ENCODE measurements at places on chromosomes 1 and 21.
A peak's percentile ranks its signal among the peaks of the same experiment; 100 is the strongest.

- DNase-seq: no peak
These were observed 166.5 kb upstream of the COA6 start for GRCh38 chr1:234206651-234207284.

DNA sequence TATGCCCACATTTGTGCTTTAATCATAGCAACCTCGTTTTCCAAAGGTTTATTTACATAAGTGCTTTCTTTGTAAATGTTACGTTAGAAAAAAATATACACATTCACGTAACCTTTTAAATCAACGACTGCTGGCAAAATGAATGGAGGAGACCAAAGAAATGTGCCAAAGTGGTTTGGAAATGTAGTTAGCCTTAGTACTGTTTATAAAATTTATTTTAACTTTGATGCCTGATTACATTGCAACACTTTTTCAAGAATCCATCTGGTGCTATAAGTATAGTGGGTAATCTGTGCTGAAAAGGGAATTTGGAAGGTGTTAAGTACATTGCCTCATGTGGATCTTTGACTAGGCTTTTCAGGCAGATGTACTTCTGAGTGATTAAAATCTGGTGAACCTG lies 108.9 kb downstream of the IFI44 start:
- no peak for DNase-seq

DNA sequence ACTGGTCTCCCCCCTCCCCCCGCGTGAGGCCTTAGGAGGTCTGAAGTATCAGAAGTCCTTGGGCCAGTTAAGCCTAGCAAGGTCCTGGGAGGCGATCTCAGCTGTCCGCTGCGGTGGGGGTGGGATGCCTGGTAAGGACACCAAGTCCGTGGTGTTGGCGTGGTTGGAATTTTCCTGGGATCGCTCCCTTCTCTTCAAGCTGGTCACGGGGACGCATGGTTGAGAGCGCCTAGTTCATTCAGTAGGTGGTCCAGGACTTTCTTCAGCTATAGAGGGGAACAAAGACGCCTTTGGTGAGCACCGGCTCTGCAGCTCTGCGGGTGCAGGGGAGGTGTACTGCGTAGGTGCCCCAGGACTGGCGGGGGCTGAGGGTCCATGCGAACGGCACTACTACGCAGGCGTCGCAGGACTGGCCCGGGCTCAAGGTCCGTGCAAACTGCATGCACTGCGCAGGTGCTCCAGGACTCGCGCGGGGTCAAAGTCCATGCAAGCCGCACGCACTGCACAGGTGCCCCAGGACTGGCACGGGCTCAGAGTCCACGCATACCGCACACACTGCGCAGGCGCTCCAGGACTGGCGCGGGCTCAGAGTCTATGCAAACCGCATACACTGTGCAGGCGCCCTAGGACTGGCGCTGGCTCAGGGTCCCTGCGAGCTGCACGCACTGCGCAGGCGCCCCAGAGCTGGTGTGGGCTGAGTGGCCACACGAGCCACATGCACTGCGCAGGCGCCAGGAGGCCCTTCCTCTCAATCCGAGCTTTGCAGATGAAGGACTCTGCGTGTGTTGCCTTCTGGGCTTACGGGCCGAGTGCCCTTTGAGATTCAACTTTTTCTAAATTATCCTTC lies 36.6 kb upstream of the HMGN1 start:
- no peak for DNase-seq

DNA sequence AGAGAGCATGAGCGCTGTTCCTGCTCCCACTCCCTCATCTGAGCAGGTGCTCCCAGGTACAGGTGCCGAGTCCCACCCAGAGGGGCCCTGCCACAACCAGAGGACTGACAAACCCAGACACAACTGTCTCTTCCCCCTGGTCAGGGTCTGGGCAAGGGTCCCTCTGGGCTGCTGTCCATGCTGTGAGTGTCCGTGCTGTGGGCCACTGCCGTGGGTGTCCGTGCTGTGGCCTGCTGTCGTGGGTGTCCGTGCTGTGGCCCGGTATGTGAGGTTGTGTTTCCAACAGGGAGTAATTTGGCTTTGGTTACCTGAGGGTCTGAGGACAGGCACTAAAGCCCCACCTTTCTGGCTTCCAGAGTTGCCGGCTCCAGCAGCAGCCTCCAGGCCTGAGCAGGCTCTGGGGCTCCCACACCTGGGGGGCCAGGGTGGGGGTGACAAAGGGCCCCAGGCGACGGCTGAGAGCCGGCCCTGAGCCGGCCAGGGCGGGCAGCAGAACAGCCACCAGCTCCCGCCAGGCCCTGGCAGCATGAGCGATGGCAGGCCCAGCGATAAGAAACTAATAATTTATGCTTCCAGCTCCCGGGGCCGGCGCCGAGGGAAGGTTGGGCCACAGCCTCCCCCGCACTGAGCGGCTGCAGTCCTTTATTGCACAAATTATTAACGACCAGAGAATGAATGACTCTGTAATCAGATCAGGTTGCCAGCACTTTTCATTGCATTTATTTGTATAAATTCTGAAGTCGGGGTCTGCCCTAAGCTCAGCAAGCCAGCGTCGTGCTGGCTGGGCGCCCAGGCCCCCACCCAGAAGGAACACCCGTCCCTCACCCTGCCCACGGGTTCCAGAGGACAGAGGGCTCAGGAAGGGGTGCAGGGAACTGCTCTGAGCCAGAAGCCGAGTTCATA lies 7.3 kb upstream of the SAMD11 start:
- no peak for DNase-seq

DNA sequence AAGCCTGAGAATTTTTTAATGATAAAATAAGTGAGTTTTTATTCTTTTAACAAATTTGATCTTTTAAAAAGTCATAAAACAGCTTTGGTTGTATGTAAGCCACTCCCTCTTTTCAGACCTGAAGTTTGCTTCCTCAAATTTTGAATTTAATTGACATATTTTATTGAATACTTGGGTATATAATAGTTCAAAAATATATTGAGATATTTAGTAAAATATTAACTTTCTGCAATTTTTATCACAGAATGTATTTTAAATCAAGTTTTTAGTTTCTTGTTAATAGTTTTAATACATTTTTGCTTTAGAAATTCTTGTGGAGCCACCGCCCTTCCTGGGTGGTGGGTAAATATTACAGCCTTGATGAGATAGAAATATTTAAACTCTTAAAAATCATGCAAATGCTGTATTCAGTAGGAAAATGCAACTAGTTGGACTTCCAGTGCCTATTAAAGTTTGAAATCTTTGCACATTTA lies 867 bp downstream of the PTPRC start:
- DNase-seq: no peak

DNA sequence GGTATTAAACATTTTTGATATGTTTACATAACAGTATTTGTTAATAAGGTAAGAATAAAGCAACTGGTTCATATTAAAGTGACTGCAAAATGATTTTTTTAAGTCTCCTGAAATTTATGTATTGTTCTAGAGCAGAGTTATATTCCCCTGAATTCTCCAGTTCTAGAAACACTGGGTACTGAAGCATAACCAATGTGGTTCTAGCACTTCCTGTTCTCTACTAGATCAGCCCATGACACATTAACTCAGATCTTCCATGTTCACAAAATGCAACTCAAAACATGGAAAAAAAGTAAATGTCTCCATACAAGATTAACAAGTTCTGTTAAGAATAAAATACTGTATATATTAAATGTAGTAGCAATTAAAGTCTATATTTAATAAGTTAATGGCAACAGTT lies 3.9 kb downstream of the NEGR1 start:
- DNase-seq: no peak

DNA sequence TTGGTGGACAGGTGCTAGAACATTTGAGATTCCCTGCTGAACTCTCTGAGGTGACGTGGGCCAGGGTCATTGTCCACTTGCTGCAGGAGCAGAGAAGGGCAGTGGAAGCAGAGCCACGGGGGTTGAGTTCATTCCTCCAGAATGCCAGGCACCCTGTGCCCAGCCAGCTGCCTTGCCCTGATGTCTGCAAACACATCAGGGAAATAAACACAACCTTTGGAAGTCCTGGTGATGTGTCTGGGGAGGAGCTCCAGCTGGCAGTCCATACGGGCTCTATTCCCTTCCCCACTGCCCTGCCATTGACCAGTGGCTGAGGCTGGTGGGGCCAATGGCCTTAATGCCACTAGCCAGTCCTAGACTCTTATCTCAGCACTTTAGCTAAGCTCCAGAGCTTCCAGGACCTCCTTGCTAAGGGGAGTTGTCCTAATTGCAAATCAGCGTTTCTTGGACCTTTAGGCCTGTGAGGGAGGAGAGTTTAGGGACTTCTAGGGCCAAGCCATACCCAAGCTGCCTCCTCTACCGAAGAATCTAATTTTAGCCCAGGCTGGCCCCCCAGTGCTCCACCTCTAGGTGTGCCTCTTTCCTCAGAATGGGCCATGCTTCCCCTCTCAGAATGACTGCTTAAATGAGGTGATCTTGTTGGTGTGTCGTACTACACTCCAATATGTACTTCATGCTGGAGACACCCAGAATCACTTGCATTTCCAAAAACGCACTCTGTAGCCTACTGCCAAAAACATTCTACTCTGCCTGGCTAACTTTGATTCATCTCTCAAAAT lies 25.9 kb upstream of the MFSD2A start:
- DNase-seq: no peak

DNA sequence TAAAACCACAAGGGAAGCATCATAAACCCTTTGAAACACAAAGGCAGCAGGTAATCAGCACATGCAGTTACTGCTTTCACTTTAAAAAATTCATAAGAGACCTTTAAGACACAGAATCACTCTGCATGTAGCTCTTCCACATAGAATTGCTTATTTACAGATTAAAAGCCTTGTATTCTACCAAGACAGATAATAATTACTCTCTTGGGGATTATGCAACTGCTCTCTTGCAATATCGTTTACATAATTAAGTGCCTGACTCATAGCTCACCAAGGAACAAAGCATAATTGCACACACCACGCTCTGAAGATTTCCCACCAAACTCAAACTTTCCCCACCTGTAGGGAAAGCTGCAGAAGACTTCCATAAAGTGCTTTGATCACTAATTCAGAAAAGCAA lies 87.9 kb downstream of the VAV3 start:
- DNase-seq: peak; percentile 33

DNA sequence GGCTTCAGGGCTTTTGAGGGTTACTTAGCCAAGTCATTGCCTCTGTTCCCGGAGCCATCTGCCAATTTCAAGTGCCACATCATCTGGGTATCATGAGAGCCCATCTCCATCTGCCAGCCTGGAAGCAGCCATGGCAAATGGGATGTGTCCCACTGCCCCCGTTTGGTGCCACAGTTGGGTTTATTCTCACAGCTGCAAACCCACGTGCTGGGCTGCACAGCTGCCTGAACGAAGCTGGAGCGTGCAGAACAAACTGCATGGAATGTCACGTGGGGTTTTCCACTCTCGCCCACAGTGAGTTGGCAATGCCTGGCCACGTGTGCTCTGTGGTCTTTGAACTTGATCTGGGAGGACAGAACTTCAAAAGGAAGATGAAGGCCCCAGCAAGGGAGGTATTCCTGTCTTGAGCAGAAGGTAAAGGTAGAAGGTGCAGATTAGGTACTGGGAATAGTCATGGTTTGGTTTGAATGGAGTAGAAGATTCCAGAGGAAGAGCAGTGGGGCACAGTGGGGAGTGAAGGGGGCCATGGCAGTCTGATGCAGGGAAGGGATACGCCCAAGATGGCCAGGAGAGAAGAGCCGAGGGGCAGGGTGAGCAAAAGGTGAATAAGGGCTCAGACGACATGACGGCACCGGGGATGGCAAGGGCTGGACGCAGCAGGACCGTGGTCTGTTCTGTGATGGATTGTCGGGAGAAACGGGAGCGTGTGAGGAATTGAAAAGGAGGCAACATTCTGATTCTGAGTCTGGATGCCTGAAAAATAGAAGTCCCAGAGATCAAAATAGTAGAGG lies 222.0 kb downstream of the KAZN start:
- DNase-seq: no peak

DNA sequence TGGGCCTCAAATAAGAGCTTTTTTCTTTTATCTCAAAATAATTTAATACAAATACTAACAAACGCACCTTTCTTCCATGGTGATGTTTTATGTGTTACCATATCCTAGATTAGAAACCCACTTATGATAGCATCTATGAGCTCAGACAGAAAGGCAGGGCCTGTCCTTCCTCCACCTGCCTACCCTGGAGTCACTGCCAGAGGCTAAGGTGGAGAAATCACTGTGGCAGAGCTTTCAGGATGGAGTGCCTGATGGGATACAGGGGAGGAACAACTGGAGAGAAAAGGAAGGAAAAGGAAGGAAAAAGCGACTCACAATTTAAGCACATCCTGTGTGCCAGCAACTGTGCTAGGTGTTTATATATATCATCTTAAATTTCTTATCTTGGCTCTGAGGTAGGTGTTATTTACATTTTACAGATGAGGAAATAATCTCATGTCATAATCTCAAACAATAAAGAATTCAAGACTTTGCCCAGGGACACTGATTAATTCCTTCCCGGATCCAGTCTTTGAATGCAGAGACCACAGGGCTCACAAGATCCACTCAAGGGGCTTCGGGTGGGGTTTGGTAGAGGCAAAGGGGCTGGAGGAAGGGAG lies 45.4 kb downstream of the RCAN1 start:
- no peak for DNase-seq

DNA sequence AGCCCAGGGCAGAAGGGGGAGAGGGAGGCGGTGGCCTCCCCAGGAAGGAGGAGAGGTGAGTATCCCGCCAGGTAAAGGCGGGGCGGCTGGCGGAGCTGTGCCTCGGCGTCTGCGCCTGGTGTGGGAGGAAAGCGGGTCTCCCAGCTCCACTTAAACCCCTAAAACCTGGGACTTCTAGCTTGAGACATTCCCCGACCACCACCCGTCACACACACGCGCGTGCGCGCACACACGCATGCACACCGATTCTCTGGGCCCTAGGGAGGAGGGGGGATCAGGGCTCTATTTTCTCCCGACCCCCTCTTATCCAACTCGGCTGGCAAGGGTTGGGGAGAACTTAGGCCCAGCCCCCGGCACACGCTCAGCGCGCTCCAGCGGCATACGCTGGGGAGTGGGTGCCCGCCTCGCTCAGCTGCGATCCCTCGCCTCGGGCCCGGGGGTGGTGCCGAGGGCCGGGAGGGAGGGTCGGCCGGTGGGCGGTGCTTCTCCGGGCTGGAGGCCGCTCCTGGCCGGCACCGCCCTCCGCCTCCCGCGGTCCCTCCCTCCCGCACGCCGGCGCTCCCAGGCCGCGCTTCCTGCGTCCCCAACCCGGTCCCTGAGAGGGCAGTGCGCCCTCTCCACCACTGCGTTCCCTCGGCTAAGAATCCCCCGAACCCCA lies at the start of gene TMEM51:
Gene TMEM51 (plus strand): TSS at position 564 of the 658 bp plus-strand sequence. CDS start 61,341 bp downstream, outside the sequence.
- peak; percentile 83 for DNase-seq

GRCh38 chr1:25805863-25806225 lies 5.9 kb downstream of the SELENON start:
- DNase-seq: no peak

DNA sequence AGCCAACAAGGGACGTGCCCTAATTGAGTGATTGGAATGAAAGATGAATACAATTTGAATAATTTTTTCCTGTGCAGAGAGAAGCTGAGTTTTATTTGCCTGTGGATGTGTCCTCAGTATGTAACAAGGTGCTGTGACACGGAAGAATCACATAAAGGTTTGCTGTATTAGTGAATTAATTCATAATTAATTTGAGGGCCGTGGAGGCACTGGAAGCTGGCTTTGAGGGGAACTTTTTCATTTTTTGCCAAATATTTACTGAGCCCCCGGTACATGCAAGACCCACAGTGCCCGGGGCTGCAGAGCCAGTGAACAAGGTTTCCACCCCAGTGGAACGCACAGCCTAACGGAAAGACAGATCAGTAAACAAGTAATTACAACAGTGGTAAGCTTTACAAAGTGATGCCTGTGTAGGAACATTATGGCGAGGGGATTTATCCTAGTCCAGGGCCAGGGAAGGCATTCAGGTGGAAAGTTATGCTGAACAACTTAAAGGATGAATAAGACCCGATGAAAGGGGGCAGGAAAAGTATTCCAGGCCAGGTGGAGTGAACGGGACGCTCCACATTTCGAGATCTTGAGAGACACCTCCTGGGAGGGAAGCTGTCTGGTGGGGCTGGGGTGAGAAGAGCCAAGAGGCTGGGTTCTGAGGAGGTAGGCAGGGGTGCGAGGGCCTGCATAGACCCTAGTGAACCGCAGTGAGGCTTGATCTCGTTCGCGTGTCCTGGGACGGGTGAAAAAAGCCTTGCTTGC lies 773 bp upstream of the RCC2 start:
- no peak for DNase-seq

Data from NCI-H1930 (cell line).